GM19239 (cell line): ENCODE measurements at places on chromosomes 4 and X.

DNA sequence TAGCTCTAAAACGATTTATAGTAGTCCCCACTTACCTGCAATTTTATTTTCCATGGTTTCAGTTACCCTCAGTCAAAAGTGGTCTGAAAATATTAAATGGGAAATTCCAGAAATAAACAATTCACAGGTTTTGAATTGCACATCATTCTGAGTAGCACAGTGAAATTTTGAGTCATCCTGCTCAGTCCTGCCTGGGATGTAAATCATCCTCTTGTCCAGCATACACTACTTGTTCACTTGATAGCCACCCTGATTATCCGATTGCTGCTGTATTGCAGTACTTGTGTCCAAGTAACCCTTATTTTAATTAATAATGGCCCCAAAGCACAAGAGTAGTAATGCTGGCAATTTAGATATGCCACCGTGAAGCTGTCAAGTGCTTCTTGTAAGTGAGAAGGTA, 23.5 kb upstream of the BDH2 start:
- DNase-seq = no peak

DNA sequence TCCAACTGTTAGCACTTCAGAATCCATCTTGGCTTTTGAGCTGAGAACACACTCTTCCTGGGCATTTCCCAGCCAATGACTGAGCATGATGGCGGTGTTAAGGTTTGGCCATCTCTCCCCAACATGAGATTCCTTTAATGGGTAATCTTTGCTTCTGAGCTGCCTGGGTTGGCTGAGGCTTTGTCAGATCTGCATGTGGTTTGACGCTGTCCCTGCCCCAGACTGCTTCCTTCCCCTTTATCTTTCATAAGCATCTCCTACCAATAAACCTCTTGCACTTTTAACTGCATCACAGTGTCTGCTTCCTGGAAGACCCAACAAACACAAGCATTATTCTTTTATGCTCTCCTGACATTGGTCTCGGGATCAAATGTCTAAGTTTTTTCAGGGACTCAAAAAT, 31.5 kb upstream of the DIPK2B start:
- no peak for DNase-seq

- DNase-seq = no peak
Measured at GRCh38 chr4:124202099-124202498, 510.4 kb downstream of the ANKRD50 start.

- no peak for DNase-seq
Measured at GRCh38 chr4:153232768-153233167, 28.5 kb downstream of the TRIM2 start.

GRCh38 chr4:90317785-90318184, 190.6 kb downstream of the CCSER1 start:
- no peak for DNase-seq
